Activated CD4-positive, alpha-beta T cell treated with anti-CD3 and anti-CD28 coated beads for 4 hours (primary cell): ENCODE measurements at places on chromosomes 7 and 10.

DNA sequence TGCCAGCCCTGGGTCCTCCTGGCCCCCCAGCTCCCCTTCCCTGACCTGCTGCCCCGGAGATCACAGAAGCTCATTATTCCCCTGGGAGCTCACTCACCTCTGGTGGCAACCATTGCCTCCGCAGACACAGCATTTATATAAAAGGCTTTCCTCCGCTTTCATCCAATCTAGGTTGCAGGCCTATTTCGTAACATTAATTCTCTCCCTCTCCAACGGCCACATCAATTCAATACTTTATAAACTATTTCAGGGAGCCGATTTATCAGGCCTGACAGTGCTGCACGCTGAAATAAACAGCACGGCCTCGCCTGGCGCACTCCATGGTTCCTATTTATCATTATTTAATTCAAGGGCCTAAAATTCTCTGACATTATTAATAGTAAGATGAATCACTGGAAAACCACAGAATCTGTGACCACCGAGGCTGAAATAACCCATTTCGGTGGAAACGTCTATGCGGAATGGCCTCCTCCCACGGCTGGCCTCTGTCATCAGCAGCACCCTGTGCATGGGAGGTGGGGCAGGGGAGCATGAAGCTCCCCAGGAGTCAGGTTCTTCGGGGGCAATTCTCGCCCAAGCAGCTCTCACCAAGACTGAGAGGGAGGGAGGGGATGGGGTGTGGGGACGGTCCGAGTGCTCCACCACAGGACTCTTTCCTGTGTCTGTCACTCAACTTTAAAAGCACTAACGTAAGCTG is 249.3 kb upstream of the PFKP start:
- DNase-seq = no peak

DNA sequence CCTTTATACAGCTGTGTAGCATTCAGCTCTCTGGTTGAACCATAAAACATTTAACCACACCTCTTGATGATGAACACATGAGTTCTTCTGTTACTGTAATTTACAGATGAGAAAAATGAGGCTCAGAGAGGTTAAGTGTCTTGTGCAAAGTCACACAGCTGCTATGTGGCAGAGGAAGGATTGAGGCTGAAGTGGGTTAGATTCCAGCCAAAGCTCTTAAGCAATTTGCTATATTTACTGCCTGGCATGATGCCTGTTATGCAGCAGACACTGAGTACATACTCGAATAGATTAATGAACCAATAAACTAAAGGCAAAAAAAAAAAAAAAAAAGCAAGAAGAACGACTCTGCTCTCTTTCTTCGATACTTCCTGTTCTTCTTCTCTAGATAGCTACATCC is 35.7 kb downstream of the GFRA1 start:
- no peak for DNase-seq

- DNase-seq = no peak
Measured at GRCh38 chr10:124994573-124995473, 52.9 kb downstream of the ZRANB1 start.

DNA sequence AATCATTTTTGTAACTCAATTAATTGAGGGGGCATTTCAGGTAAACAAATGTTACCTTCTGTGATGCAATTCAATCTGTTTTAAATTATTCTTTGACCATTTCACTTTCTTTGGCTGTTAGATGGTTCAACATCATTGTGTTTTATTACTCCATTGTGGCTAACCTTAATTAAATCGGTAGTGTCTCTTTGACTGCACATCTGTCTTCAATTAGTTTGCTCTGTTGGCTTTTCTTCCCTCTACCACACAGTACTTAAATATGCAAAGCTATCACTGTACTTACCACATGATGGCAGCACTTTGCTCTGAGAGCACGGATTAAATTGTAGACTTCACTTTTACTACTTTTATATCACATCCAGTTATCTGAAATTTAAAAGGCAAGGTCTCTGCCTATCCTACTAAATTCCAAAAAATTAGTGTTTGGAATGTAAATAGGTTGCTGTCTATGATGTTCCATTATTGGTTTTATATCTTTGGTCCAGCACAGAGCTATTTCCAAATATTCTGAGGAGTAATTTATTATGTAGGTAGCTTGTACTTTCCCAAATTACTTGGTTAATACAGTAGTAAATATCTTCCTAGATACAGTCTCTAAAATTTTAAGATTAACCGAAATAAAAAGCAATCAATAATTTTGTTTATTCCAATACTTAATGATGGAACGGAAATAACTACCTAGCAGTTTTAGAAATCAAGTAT is 352.0 kb downstream of the PCLO start:
- no peak for DNase-seq
